ENCODE measurements at places on chromosomes 1 and 21.

DNA sequence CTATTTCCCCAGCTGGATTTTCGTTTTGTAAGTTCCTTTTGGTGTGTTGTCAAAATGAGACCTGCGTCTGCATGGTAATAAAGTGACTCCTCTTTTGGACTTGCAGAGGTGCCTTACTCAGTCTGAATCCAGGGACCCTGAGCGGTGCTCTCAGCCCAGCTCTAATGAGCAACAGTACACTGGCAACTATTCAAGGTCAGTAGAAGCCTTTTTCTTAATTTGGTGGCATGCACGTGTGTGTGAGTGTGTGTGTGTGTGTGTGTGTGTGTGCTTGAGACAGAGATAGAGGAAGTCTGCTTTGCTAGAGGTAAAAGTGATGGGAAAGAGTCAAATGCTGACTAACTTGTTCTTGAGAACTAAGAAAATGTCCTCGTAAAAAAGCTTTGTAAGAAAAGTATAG lies 105.4 kb downstream of the CD247 start:
- no peak for DNase-seq

DNA sequence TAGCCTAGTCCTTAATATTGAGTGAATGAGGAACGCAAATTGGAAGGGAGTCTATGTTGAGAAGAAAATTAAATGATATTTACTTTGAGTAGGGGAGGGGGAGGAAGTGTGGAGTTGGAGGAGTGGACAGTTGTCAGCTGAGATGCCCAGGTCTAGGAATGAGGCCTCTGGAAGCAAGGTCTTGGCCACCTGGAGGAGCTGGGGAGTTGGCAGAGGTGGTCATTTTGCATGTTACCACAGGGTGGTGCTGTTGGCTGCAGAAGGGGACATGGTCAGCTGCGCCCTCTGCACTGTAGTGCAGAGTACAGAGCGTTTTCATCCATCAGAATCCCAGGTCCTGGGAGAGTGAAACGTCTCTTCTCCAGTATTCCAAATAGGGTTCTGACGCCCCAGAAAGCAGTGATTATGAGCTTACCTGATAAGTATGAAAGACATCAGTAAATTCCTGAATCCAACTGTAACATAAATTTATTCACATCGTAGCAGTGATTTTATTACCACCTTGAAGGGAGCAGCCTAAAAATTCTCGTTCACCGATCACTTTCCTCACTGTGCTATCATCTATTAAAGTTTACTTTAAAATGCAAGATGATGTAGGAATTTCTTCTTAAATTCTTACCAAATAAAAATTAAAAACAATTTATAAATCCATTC lies 13.8 kb downstream of the PARK7 start:
- DNase-seq: peak; percentile 38

DNA sequence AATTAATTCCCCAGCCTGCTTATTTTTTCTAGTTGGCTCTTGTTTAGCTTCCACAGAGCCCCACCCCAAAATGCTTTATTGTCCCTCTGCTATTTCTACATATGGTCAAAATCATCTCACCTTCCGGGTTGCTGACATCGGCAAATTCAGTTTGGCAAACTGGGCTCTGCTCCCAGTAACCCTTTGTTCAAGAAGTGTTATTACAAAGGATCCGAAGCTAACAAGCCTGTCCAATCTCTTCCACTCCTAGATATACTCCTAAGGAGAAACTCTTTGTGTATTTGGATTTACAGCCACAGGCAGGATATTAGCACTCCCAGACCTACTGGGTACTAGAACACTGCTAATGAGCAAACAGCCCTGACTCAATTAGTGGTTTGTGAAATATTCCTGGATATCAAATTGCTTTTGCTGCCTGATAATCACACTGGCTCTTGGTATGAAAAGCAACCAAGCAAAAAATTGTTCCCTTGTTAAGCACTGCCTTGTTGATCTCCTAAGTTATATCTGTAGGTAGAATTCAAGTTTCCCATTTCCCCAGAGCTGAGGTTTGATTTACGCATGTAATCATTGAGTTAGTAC lies 4.0 kb downstream of the JUN start:
- DNase-seq: no peak

GRCh38 chr1:85322655-85323054 lies 46.2 kb upstream of the BCL10 start:
- DNase-seq: no peak
